Activated CD4-positive, alpha-beta memory T cell treated with anti-CD3 and anti-CD28 coated beads for 36 hours (primary cell): ENCODE measurements at places on chromosomes 12 and 14. TPM values are rescaled to one million over a fixed set of nuclear protein-coding genes. Genes with fewer than 3 reads are reported as not detected.

GRCh38 chr12:124641591-124641990 is 74.2 kb upstream of the NCOR2 start:
- DNase-seq: no peak
- no peak overlapping the region for H3K4me3 ChIP-seq
- H3K36me3 ChIP-seq: no peaks in the 10 kb centered on the region
- peaks cover 14% of the 10 kb centered on the region for H3K4me1 ChIP-seq

DNA sequence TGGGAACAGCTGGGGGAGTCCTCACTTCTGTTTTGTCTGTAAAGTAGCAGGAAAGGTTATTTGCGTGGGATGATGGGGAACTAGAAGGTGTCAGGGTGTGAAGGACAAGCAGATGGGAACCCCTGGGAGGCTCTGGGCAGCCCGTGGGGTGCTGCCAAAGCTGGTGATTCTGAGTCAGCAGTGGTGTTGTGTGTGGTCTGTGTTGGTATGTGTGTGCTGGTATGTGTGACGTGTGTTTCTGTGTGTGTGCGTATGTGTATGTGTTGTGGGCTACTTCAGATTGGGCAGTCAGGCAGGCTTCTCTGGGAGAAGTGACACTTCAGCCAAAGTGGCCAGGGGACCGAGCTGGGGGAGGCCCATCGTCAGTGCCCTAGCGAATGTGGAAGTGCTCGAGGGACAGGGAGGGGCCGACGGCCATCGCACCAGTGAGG is 15.3 kb upstream of the BDKRB2 start:
- DNase-seq: no peak
- no peak overlapping the region for H3K4me3 ChIP-seq
- H3K27ac ChIP-seq: no peak overlapping the region
- peaks cover 13% of the 10 kb centered on the region for H3K27me3 ChIP-seq
- H3K4me1 ChIP-seq: no peaks in the 10 kb centered on the region

DNA sequence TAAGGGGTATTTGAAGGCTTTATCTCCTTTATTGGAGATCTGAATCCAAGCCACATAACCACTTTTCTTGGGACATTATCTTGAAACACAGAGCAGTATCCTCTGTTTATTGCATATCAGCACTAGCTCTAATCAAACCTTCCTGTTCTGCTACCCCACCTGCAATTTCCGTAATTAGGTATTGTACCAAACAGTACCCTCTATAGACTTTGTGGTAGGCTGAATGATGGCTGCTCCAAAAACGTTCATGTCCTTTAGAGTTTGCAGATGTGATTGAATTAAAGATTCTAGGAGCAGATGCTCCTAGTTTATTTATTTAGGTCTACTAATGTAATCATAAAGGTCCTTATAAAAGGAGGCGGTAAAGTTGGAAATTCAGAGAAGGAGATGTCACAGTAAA is 573.0 kb upstream of the ATXN7L3B start:
- no peaks in the 10 kb centered on the region for H3K4me1 ChIP-seq
- H3K27ac ChIP-seq: no peak overlapping the region
- H3K27me3 ChIP-seq: no peaks in the 10 kb centered on the region
- no peak overlapping the region for H3K4me3 ChIP-seq

Gene SLC6A13
- 0.39 TPM for total RNA-seq

GRCh38 chr12:54477259-54477658 is 3.9 kb upstream of the GTSF1 start:
- H3K27ac ChIP-seq: no peak overlapping the region
- no peak for DNase-seq
- no peak overlapping the region for H3K4me3 ChIP-seq
- no peaks in the 10 kb centered on the region for H3K36me3 ChIP-seq
- no peaks in the 10 kb centered on the region for H3K4me1 ChIP-seq
